ENCODE measurements at places on chromosomes 7 and 10.

GRCh38 chr10:48287417-48288391 is 13.2 kb upstream of the FRMPD2 start:
- DNase-seq, result no peak

DNA sequence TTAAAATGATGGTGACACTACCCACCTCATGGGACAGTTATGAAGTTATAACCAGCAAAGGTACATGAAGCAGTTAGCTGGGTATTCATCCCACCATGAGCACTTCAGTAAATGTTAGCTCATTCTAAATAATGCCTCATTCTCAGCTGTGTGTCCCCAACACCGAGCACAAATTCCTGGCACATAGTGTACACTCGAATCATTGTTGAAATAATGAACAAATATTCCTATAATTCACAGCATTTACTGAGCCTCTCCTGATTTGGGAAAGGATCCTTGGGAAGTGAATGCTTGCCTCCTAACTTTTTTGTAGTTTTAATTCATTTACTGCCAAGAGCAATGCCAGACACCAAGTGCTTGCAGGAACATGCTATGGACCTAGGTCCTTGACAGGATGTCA is 235.2 kb downstream of the DGKI start:
- DNase-seq, result no peak

DNA sequence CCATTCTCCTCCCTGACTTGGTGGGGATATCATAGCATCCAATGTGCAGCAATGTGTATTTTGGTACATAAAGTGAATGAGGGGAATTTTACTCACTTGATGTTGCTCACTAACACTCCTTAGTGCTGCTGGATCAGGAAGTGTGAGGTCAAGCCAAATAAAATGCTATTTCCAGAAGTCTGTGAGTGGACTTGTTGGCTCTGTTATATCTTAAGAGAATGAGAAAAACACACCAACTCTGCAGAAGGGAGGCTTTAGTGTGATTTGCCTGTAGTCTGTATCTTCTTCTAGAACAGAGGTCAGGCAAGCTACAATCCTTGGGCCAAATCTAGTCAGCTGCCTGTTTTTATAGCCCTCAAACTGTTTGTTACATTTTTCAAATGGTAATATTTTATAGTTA is 154.3 kb downstream of the POLR1F start:
- no peak for DNase-seq

- DNase-seq, result no peak
These were observed 10.9 kb upstream of the FAM180A start for GRCh38 chr7:135759532-135759931.

DNA sequence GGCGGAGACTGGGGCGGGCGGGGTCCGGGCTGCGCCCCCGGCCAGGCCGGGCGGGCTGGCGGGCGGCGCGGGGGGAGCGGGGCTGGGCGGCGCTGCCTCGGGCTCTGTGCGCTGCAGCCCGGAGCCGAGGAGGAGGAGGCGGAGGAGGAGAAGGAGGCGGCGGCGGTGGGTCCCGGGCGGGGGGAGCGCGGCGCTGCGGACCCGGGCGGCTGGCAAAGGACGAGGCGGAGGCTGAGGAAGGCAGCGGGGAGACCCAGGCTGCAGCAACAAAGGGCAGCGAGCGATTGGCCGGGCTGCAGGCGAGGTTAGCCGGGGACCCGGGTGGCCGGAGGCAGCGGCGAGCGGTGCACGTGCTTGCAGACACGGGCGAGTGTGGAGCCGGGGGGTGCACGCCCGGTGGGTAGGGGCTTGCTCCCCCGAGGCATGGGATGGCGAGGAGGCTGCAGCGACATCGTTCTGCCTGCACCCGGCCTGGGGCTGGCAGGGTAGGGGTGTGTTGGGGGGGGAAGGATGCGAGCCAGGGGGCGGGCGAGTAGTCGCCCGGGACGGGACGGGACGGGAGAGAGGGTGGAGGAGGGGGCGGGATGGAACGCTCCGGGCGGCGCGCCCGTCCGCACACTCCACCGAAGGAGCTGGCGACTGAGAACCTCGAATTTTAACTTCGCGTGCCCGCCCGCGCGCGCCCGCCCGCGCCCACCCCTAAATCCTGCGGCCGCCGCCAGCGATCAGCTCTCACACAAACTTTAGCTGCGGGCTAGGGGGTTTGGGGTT is 844 bp upstream of the KAT6B start:
- DNase-seq, result peak; percentile 46

- DNase-seq, result no peak
These were observed 59.7 kb downstream of the CPEB3 start for GRCh38 chr10:92231196-92231595.

DNA sequence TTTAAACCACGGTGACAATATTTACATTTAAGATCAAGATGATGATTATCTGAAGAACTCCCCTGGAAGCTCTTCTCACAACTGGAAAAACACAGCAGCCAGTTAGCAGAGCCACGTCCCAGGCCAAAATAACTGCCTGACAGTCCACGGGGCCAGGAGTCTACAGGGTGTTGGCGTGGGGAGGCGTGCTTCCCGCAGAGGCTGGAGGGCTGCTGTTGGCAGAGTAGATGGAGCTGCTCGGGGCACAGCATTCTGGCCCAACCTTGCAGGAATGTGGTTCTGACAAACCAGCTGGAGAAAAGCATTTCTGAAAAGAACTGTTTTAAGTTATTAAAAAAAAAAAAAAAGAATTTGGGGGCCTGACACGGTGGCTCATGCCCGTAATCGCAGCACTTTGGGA is 177.9 kb downstream of the EBF3 start:
- DNase-seq, result no peak

DNA sequence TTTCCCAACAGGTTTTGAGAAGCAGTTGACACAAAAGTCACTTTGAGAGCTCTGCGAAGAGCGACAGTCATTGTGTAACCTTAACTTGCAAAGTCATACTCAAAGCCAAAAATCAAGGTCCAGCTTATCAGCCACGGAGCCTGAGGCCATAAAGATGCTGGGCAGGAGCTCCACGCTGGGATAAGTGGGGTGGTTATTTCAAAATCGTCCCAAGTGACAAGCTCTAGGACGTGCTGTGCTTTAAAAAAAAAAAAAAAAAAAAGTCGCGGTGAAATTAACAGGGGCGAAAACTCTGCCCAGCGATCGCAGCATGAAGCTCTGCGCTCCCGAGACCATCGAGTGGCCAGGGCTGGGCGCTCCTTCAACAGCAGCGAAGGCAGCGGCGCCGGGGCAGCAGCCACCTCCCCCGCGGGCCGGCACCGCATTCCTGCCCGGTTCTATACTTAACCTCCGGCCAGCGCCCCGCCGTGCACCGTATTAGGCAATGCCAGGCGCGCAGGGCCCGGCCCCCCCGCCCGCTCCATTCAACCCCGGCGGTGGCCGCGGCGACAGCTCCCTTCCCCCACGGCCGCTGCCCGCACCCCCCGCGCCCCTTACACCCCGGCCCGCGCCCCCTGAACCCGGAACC is 657 bp downstream of the HACD1 start:
- peak; percentile 8 for DNase-seq

- no peak for DNase-seq
These were observed 285.2 kb downstream of the PTPRN2 start for GRCh38 chr7:158302274-158303070.

DNA sequence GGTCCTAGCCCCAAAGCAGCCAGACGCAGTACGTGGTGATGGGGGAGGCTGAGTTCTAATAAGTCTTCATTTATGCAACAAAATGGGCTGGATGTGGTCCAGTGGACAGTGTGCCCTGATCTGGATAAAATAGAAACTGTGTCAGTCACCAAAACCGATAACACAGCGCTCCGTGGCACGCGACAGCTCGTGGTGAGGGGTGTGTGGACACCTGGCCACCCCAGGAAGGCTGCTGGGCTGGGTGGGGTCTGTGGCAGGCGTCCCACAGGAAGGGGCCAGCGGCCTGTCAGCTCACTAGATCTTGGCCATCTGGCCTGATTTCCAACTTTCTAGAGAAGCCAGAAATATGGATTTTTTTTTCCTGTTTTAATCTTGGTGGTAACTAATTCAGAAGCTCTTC is 17.0 kb downstream of the FAM20C start:
- DNase-seq, result no peak

GRCh38 chr7:29265208-29265923 is 70.8 kb downstream of the CHN2 start:
- DNase-seq, result no peak

DNA sequence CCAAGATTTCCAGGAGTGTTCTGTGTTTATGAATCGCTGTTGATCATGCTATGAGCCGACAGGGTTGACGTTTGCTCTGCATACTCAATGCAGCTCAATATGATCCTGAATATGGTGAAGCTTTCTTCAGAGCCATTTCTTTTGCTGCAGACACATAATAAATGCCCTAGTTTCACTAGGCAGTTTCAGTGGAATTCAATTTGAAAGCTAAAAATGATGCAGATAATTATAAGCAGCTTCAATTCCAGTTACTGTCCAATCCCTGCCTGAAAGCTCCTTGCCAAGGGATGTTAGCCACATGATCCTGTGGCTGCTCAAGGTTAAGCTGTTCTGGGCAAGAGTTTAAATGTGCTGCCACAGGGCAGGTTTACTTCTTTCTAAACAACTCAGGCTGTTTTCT is 805.6 kb downstream of the NRG3 start:
- no peak for DNase-seq

DNA sequence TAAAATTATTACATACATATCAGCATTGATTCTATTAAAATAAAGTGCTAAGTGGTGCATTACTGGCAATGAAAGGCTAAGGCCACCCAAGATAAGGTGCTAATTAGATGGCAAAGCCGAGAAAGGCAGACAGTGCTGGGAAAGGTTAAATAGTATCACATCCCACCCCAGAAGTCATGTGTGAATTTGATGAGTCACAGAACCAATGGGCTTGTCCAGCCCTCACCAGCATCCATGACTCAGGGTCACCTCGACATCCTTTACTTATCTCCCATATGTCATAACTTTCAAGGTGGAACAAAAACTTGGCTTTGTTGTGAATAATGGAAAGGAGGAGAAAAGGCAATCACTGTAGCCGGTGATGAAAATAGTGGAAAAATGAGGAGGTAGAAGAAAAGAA is 459.1 kb downstream of the PLXNA4 start:
- no peak for DNase-seq

DNA sequence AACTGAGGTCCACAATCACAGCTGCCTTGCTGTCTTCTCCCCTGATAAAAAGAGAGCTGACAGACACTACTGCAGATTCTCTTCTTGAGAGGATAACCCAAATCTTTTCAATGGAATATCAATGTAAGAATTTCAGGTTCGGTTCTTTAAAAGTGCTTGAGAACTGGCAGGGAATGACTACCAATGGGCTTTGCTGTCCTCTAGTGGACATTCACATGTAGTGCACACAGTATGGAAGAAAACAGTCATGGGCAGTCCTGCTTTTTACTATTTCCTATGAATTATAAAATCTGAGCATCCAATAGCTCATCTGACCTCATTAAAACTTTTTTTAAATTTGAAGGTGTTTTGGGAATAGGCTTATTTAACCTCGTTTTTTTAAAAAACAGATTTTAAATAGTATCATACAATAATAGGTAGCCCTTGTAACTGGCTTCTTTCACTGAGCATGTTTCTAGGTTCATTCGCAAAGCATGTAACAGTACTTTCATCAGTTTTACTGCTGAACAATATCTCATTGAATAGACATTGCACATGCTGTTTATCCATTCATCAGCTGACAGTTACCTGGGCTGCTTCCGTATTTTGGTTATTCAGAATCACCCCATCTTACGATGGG is 18.3 kb downstream of the FZD9 start:
- no peak for DNase-seq

- no peak for DNase-seq
These were observed 106.0 kb upstream of the TRIM24 start for GRCh38 chr7:138354066-138354465.
